ENCODE measurements at places on chromosomes 5 and 9.

- DNase-seq = no peak
- H3K4me1 ChIP-seq = no peaks in the 10 kb centered on the region
- H3K27me3 ChIP-seq = no peaks in the 10 kb centered on the region
- no peak overlapping the region for H3K4me3 ChIP-seq
- H3K27ac ChIP-seq = no peak overlapping the region
- no peaks in the 10 kb centered on the region for H3K36me3 ChIP-seq
Measured at GRCh38 chr5:45741110-45741509, 44.9 kb upstream of the HCN1 start.

GRCh38 chr5:40958811-40959210 lies 49.5 kb downstream of the C7 start:
- no peak overlapping the region for H3K4me3 ChIP-seq
- H3K36me3 ChIP-seq = no peaks in the 10 kb centered on the region
- no peaks in the 10 kb centered on the region for H3K4me1 ChIP-seq
- no peak overlapping the region for H3K27ac ChIP-seq
- no peaks in the 10 kb centered on the region for H3K27me3 ChIP-seq
- DNase-seq = no peak

DNA sequence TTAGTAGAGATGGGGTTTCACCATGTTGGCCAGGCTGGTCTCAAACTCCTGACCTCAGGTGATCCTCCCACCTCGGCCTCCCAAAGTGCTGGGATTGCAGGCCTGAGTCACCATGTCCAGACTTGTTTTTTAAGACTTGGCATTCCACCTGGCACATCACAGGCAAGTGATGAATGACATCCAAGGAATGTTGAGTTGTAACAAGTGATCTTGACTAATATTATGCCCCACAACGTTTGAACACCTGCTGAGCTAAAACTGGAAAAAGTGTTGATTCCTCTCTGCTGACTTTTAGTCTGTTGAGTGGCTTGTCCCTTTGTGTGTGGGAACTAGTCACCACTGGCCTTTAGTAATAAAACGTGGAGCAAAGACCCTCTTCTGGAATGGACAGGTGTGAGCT lies 54.6 kb downstream of the SUB1 start:
- H3K36me3 ChIP-seq = no peaks in the 10 kb centered on the region
- DNase-seq = no peak
- H3K27me3 ChIP-seq = no peaks in the 10 kb centered on the region
- H3K4me3 ChIP-seq = no peak overlapping the region

- H3K4me3 ChIP-seq = no peak overlapping the region
- no peak overlapping the region for H3K27ac ChIP-seq
- H3K4me1 ChIP-seq = peaks cover 13% of the 10 kb centered on the region
- DNase-seq = no peak
Measured at GRCh38 chr9:23663125-23663524, 162.9 kb downstream of the ELAVL2 start.

Measured in suprapubic skin (tissue), 4 donors.